ENCODE measurements at places on chromosomes 13 and 19.
A peak's percentile ranks its signal among the peaks of the same experiment; 100 is the strongest.

GRCh38 chr13:71417205-71417604 lies 449.8 kb downstream of the DACH1 start:
- DNase-seq: no peak

DNA sequence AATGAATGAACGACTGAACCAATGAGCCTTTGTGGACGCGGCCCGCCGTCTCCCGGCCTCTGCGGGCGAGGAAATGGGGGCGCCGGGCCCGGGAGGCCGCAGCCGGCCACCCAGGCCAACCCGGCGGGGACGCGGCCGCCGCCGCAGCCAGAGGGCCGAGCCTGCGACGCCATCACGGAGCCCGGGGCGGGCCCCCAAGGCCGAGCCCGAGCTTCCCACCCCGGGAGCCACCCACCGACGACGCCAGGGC lies 216 bp downstream of the SUGP2 start:
- no peak for DNase-seq

DNA sequence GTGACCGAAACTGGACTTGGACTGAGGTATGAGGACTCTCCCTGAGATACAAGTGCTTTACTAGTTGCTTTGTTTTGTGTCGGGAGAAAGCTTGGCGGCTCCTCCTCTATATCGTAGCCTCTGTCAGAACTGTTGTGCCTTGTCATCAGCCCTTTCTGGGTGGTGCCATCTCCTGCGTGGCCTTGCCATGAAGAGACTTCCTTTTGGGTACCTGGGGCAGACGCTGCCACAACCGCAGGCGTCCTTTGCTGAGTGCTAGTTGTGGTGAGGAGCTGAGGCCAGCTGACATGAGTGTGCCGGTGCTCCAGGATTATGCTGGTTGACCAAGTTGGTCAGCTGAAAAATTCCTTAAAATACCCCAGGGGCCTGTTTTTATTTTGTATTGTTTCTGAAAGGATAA lies 124.5 kb downstream of the AKAP11 start:
- DNase-seq: no peak

- DNase-seq: no peak
Observed at GRCh38 chr13:101267656-101268055, 148.7 kb downstream of the NALCN start.

GRCh38 chr19:13623716-13624710 lies 117.7 kb upstream of the CACNA1A start:
- DNase-seq: no peak

DNA sequence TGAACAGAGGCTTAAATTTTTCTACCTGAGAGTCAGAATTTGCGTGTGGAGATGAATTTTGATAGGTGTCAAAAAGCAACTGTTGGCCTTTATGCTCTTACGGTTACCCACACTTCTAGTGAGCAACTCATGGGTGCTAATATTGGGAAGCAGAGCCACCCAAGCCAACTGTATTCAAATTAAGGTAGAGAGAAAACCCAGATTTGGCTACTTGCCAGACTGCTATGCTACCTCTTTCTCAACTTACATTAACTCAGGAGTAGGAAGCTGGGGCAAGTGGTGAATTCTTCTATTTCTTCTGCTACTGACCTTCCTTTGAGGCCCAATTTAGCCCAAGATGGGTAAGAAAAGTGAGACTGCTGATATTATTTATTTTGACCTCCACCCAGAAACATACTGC lies 83.9 kb downstream of the OLFM4 start:
- no peak for DNase-seq

GRCh38 chr19:18701250-18701608 lies 17.7 kb downstream of the CRTC1 start:
- DNase-seq: no peak

GRCh38 chr13:110365876-110366275 lies 58.8 kb downstream of the COL4A2 start:
- no peak for DNase-seq

DNA sequence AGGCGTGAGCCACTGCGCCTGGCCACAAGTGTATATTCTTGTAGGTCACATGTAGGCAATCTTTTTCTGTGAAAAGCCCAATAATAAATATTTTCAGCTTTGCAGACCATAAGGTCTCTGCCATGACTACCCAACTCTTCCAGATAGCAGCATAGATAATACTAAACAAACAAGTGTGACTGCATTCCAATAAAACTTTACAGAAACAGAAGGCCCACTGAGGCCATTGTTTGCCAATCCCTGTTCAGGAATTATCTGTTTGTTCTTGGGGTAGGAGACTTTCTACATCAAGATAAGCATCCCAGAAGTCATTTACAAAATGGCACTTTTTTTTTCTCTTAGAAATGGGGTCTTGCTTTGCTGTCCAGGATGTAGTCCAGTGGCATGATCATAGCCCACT lies 2.8 kb upstream of the ZNF329 start:
- no peak for DNase-seq

- no peak for DNase-seq
Observed at GRCh38 chr19:35437406-35437951, 10.6 kb upstream of the FFAR2 start.

GRCh38 chr19:15748239-15748638 lies 10.5 kb downstream of the OR10H3 start:
- no peak for DNase-seq

GRCh38 chr19:55376241-55376933 lies at the start of gene TMEM190:
Gene TMEM190 (plus strand): TSS chr19:55376826. CDS start chr19:55376854, 28 bp downstream.
- no peak for DNase-seq

GRCh38 chr19:45954156-45954555 lies 19.5 kb downstream of the NOVA2 start:
- no peak for DNase-seq

- DNase-seq: no peak
Observed at GRCh38 chr13:33411312-33411711, 125.8 kb upstream of the STARD13 start.

DNA sequence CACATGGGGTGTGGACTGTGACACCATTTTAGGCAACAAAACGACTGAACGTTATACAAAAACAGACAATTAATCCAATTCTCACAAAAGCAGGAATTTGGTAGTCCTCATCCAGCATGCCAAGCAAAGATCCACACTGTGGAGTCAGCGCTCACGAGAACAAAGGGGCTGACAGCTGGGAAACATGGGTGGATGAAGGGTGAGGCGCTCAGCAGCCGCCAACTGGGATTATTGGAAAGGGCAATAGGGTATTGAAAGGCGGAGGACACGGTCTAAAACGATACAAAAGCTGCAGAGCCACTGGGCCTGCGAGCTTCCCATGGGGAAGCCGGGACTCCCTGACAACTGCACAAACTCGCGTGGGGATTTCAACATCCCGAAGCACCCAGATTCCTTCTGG lies 4.7 kb upstream of the ZNF813 start:
- DNase-seq: no peak

GRCh38 chr13:23695711-23696464 lies 125.7 kb downstream of the TNFRSF19 start:
- peak; percentile 20 for DNase-seq

- DNase-seq: no peak
Observed at GRCh38 chr13:112124141-112124540, 57.2 kb downstream of the SOX1 start.

DNA sequence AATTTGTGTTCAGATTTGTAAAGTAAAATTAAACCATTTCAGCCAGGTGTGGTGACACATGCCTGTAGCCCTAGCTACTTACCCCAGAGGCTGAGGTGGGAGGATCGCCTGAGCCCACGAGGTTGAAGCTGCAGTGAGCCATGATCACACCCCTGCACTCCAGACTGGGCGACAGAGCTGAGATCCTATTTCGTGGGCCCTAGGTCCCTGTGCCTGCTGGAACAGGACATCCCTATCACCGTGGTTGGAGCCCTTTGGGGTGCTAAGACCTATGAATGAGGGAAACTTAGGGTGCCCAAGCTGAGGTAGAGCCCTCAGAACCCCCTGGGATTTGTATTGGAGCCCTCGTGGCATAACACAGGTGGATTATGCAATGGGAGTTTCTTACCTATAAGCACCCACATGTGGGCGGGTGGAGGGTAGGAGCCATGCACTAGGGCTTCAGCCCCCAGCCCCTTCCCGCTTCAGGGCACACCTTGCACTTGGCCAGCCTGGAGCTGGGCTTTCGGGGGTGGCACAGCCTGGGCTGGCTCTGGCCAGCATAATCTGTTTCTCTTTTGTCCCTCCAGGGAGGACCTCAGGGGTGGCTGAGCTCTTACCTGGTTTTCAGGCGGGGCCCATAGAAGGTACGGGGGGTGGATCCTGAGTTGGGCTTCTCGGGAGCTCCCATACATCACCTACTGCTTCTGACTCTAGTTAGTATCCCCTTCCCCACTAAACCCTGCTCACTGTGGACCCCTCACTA lies 7.2 kb upstream of the USF2 start:
- no peak for DNase-seq

DNA sequence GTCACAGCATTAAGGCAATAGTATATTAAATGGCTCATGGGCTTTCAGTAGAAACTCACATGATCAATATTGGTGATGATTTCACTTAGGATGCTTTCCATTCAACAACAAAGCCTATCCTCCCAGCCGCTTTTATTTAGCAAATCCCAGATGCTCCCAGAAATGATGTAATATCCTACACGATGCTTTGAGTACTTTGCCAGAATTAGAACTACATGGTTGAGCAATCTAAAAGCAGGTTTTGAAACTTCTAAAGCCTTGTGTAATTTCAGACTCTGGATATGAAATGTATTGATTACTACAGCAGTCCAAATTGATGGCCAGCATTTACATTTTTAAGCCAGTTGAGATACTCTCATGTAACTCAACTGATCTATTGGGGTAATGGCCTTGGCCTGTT lies 13.6 kb downstream of the DLEU7 start:
- DNase-seq: no peak

GRCh38 chr13:92649140-92649813 lies 577.3 kb upstream of the GPC6 start:
- no peak for DNase-seq

DNA sequence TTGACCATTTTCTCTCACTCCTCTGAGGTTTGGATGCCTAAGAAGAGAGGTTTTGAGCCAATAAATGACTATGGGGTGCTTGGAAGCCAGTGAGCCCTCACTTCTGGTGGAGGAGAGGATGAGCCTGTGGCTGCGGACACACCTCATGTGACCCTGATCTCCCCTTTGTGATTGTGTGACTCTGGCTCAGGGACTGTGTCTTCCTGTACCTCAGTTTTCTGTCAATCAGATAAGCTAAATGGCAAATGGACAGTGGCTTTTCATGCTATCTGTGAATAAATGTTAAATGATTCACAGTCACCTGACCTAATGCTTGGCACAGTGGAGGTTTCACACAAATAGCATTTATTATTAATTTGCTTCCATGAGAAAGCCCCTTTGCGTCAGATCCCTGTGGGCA lies 2.7 kb downstream of the PSG8 start:
- no peak for DNase-seq

DNA sequence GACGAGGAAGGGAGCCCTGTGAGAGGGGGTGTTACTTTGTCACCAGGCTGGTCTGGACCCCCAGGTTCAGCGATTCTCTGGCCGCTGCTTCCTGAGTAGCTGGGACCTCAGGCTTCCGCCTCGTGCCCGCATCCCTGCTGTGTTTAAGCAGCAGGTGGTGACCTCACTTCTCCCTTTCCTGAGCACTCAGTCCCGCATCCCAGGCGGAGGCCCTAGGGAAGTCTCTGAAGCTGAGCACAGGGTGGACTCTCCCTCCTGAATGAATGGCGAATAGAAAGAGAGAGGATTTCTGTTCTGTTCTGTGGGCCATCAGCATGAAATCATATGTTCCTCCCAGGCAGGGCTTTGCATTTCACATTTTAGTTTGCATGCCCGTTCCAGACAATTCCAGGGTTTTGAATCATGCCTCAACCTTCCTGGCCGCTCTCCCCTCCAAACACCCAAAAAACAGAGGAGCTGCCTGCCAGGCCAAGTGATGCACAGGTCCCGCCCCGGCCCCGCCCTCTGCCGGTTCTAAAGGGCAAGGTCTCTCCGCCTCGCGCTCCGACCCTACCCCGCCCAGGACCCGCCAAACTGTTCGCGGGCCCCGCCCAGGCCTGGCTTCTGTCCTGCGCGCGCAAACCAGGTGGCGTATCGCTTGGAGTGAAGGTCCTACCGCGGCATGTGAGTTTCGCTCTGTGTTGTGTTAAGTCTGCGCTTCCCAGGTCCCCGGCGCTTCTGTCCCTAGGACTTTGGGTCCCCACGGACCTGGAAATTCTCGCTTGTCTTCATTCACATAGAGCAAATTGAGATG lies 35.1 kb upstream of the ZNF808 start:
- no peak for DNase-seq

DNA sequence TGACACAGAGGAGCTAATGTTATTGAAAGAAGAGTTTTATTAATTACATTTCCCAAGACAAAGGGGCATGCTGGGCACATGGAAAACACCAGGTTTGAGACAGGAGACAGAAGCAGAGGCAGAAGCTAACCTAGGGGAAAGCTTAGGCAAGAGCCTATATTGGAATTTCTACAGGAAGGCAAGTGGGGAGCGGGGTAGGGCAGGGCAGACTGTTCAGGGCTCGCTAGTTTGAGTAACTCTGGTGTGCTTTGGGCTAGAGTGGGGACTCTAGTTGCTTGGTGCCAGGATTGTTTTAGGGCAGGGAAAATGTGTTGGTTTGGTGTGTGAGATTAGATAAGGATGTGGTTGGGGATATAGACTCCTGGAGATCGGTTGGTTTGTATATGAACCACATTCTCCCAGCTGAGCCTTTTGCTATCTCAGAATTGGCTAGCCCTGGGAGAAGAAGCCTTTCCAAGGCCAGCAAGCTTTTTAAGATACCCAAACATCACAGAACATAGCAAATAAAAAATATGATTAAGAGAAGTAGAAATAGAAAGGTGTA lies 8.4 kb upstream of the UFM1 start:
- no peak for DNase-seq

GRCh38 chr13:36105726-36106125 lies 25.5 kb downstream of the DCLK1 start:
- no peak for DNase-seq

GRCh38 chr19:45170146-45171106 lies 7.6 kb downstream of the TRAPPC6A start:
- DNase-seq: no peak

GRCh38 chr13:73960474-73960873 lies 173.7 kb downstream of the KLF12 start:
- DNase-seq: no peak

- DNase-seq: no peak
Observed at GRCh38 chr13:112777637-112778406, 88.0 kb downstream of the ATP11A start.

GRCh38 chr19:35093941-35094647 lies 21.5 kb upstream of the FXYD3 start:
- DNase-seq: no peak

- DNase-seq: no peak
Observed at GRCh38 chr19:38134540-38135149, 89.4 kb downstream of the DPF1 start.

DNA sequence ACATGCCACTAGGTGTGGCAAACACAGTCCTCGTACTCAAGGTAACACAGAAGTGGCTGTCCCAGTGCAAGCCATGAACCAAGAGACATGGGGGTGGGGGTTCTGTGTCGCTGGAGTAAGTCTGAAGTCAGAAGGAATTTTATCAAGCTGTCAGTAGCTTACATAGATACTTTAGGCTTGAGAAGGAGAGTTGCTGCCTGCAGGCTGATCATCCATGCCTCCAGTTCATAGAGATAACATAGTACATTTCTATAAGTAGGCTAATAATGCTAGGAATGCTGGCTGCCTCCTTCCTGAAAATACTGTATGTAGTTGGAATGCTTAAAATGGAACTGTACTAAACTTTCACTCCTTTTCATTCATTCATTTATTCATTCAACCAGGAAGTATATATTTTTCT lies 70.1 kb downstream of the CAB39L start:
- DNase-seq: no peak

- no peak for DNase-seq
Observed at GRCh38 chr13:72884101-72884500, 102.2 kb downstream of the PIBF1 start.

All from stimulated activated CD8-positive, alpha-beta memory T cell treated with anti-CD3 and anti-CD28 coated beads, Interleukin-7, amount 100 ng/mL, for 1 hour (primary cell).